ENCODE measurements at places on chromosomes 6 and 20. TPM values are rescaled to one million over a fixed set of nuclear protein-coding genes. Genes with fewer than 3 reads are reported as not detected.
A peak's percentile ranks its signal among the peaks of the same experiment; 100 is the strongest.

- peak; percentile 33 for DNase-seq
- no peak overlapping the region for H3K27ac ChIP-seq
Observed at GRCh38 chr6:107545763-107546162, 55.8 kb downstream of the SOBP start.

DNA sequence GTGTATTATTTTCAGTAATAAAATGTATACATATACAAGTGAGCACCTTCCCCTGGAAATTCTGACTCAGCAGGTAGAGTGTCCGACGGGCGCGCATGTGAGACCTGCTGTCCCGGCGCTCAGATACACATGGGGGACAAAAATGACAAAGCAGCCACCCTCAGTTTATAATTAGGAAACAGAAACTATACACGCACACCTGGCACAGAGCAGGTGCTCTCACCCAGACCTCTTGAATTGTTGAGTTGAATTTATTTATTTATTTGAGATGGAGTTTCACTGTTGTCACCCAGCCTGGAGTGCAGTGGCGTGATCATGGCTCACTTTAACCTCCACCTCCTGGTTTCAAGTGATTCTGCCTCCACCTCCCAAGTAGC, 180.4 kb downstream of the ZDHHC14 start:
- H3K27ac ChIP-seq, result no peak overlapping the region
- no peaks in the 10 kb centered on the region for H3K4me1 ChIP-seq
- no peak overlapping the region for H3K4me3 ChIP-seq
- H3K27me3 ChIP-seq, result no peaks in the 10 kb centered on the region

GRCh38 chr6:105514306-105514705, 111.4 kb upstream of the PREP start:
- no peaks in the 10 kb centered on the region for H3K27me3 ChIP-seq
- H3K4me3 ChIP-seq, result no peak overlapping the region
- no peaks in the 10 kb centered on the region for H3K36me3 ChIP-seq
- DNase-seq, result no peak
- H3K4me1 ChIP-seq, result no peaks in the 10 kb centered on the region

DNA sequence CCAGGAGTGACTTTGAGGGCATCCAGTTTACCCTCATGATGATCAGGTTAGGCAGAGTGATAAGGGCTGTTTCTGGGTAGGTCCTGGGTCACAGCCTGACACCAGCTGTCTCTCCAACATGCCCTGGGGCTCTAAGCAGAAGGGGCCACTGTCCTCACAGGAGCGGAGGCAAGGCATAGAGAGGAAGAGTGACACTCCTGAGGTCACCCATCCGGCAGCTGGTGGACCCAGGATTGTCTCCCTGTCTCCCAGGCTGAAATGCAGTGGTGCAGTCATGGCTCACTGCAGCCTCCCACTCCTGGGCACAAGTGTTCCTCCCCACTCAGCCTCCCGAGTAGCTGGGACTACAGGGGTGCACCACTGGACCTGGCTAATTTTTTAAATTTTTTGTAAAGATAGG, 12.0 kb downstream of the DLGAP4 start:
- no peaks in the 10 kb centered on the region for H3K27me3 ChIP-seq
- no peaks in the 10 kb centered on the region for H3K4me1 ChIP-seq
- H3K4me3 ChIP-seq, result no peak overlapping the region
- DNase-seq, result no peak
- H3K27ac ChIP-seq, result no peak overlapping the region

DNA sequence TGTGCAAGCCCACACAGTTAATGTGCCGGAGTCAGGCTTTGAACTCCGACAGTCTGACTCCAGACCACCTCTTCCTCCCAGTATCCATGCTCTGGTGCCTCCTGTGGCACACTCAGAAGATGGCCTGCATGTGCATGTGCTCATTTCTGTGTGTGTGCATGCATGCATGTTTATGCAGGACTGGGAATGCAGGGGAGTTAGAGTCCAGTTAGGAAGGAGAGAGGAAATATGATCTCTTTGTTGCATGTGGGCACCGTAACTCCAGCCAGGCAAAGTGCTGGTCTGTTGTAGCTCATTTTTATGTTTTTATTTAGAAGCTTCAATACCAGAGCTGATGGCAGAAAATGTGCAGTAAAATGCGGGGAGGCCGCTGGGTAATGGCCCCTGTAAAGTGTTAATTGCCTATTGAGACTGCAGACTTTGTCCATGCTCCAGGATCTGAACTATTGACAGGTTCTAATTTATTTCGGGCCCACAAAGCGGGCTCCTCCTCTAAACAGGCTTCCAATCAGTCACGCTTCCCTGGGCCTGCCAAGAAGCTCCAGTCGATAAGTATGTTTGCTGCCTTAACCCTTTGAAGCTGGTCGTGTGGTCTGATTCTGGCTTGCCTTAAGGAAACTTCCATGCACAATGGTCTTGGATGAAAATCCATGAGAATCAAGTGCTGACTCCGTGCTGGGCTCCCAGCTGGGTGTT, 248.3 kb downstream of the DHX35 start:
- H3K4me1 ChIP-seq, result no peaks in the 10 kb centered on the region
- H3K36me3 ChIP-seq, result no peaks in the 10 kb centered on the region
- peak; percentile 63 for DNase-seq

DNA sequence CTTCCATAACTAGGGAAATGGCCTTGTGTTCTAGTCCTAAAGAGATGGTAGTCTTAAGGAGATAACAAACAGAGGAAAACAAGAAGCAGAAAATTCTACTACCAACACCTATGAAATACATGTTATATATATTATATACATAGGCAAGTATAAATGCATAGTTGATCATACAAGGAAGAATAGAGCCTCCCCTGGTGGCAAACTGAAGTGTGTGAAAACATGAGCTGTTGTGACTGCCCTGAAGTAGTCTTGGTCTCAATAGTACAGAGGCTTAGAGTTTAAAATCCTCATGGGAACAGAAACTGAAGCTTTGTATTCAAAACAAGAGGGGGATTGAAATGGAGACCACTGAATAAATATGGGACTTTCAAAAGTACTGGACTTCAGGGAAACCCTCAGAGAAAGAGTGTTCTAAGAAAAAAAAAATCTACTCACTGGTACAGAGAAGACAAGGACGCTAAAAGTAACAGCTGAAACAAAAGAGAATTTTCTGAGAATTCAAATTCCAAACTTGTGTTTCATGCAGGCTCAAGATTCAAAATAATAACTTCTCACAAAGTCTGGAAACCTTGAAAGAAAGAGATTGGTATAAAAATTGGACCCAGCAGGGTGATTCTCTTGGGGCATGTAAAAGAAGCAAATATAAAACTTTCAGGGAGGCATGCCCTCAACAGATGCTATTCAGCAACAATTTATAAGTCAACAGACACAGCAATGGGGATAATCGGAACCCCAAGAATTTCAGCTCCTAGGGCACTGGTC, 59.7 kb upstream of the SAMD3 start:
- H3K27ac ChIP-seq, result no peak overlapping the region
- no peak overlapping the region for H3K4me3 ChIP-seq
- no peaks in the 10 kb centered on the region for H3K36me3 ChIP-seq
- H3K27me3 ChIP-seq, result no peaks in the 10 kb centered on the region

DNA sequence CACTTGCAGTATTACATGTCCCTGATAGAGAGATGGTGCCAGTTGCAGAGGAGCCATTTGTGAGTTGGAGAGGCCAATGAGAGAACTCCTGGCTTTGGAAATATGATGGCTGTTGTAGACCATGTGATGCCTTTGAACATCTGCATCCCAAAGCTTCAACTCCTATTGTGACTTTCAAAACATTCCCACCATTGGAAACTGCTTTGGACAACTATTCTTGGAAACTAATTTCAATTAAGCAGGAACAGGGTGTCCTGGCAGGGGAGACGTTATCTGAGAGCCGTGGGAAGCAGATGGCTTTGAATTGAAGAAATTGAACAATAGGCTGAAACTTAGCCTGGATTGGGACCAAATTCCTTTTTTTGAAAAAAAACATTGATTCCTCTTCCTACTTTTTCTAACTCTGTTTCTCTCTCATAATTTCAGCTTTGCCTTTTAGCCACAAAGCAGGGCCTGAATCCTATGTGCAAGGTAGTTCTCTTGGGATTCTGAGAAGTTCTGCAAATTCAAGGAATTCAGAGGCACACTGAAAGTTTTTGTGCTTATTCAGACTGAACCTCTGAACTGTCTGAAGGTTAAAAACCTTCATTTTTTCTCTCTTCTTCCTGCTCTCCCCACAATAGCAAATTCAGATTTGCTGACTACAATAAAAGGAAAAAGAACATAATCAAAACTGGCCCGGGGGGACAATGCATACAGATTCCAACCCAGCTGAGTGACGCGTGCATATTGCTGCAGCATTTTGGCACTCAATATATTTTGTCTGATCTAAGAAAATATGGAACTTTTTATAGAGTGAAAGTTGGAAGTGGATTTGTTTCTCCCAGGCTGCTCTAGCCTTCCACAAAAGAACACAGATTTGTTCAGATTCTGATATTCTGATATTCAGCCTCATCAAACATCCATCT, 720.4 kb upstream of the CHD6 start:
- no peak overlapping the region for H3K27ac ChIP-seq
- H3K4me1 ChIP-seq, result no peaks in the 10 kb centered on the region
- no peak overlapping the region for H3K4me3 ChIP-seq
- no peaks in the 10 kb centered on the region for H3K27me3 ChIP-seq

DNA sequence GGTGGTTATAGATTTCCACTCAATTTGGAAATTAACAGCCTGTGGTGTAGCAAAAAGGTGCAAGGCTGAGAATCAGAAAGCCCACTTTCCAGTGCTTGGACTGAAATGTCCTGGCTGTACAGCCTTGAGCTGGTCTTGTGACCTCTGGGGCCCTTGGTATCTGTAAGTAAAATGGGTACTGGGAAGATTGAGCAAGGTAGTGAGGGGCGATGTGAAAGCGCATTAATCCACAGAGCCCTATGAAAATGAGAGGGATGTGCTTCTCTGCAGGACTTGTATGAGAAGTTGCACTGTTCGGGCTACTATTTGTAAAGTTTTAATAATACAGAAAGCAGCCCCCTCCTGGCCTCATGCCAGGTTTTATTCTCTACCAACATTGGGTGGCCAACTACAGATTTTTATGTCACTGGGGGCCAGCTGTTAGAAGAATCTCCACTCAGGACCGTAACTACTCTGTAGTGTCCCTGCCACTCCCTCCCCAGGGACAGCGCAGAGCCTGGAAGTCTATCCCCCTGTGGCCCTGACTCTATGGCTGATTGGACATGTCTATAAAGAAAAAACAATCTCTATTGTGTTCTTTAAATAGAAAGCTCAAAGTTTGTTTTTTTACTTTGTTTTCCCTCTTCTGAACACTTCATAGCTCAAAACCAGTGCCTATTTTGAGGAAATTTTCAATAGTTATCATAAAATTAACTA, 254.7 kb upstream of the TAB2 start:
- no peak for DNase-seq
- peaks cover 6% of the 10 kb centered on the region for H3K4me1 ChIP-seq
- no peaks in the 10 kb centered on the region for H3K36me3 ChIP-seq
- H3K27me3 ChIP-seq, result no peaks in the 10 kb centered on the region
- H3K27ac ChIP-seq, result no peak overlapping the region
- no peak overlapping the region for H3K4me3 ChIP-seq

DNA sequence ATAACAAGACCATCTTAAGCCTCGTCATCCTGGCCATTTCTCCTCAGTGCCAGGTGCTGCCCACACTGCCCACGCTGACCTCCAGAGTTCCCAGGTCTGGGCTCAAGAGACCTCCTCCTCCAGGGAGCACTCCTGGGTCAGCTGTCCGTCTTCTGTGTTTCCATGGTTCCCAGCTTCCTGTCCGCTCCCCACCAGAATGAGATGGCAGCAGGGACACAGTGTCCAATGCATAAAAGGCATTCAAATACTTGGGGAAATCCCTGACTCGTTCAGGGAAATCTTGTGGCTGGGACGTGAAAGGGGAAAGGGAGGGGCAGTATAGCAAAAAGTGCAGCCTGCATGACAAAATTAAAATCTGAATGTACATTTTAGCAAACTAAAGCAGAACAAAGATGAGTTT, 54.3 kb downstream of the SLC23A2 start:
- H3K27ac ChIP-seq, result no peak overlapping the region
- H3K4me3 ChIP-seq, result no peak overlapping the region
- H3K36me3 ChIP-seq, result no peaks in the 10 kb centered on the region

- no peak overlapping the region for H3K4me3 ChIP-seq
- no peaks in the 10 kb centered on the region for H3K36me3 ChIP-seq
- no peak overlapping the region for H3K27ac ChIP-seq
- H3K27me3 ChIP-seq, result no peaks in the 10 kb centered on the region
- H3K4me1 ChIP-seq, result no peaks in the 10 kb centered on the region
Observed at GRCh38 chr6:36666826-36667591, 11.5 kb upstream of the CDKN1A start.

DNA sequence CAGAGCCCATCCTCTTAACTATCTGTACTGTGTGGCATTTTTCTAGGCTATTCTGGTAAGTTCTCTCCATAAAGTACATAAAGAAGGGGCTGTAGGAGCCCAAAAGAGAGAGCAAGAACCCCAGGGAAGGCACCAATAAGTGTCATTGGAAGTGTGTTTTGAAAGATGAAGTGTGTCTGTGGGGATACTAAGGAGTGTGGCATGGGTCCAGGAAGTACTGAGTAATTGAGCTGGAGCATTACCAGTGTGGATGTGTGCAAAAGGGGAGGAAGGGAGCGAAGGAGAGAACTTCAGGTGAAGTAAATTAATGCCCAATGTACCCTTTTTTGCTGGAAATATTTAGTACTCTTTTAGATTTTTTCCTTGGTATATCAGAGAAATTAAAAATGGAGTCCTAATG, 63.9 kb downstream of the KCNS1 start:
- no peak overlapping the region for H3K27ac ChIP-seq
- no peaks in the 10 kb centered on the region for H3K4me1 ChIP-seq
- peaks cover 2% of the 10 kb centered on the region for H3K36me3 ChIP-seq

DNA sequence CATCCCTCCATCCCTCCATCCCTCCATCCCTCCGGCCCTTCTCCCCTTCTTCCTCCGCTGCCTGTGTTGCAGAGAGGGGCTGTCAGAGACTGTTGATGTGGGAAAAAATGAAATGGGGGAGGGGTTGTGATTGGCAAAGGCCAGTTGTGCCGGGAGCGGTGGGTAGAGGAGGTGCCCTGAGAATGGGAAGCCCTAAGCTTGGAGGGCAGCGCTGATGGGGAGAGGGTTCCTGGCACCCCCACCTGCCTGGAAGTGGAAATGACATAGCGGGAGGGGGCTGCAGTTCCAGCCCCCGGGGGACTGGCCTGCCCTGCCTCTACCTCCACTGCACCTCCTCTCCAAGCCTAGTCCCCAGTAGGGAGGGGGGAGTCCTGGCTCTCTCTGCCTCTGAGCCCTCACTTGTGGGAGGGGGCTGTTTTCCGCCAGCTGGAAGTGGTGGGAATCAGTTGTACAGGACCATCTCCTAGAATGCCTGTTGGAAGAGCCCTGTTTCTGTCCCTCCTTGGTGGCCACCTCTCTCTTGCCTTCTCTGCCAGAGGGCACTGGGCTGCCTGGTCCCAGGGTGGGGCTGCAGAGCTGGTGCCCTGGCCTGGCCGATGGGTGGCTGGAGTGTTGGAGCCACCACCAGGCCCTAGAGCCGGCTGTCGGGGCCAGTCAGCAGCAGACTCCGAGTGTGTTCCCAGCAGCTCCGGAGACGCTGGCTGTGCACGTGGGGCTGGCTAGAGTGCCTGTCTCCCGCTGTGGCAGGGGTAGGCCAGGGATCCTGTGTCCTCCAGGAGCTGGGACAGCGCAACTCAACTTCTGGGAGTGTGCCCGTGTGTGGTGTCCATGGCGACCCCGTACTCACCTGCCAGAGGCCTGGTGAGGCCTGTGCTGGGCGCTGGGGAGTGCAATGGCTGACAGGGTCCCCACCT, 1.5 kb downstream of the DLGAP4 start:
- no peak overlapping the region for H3K4me3 ChIP-seq
- H3K27ac ChIP-seq, result no peak overlapping the region
- H3K27me3 ChIP-seq, result peaks cover 20% of the 10 kb centered on the region
- no peaks in the 10 kb centered on the region for H3K36me3 ChIP-seq

The WFDC2 gene
- 2,874 TPM for total RNA-seq

The SYNDIG1 gene
- total RNA-seq, result 5.4 TPM

The GRIK2 gene
- 0.82 TPM for total RNA-seq

The CRIP3 gene
- total RNA-seq, result 5.6 TPM

The RNF217 gene
- total RNA-seq, result 18.7 TPM

The GSTA2 gene
- total RNA-seq, result 0.28 TPM
